IPS DF 6.9 (cell line): ENCODE measurements at places on chromosomes 3 and 15.

GRCh38 chr3:120796976-120797375 lies 54.4 kb downstream of the GTF2E1 start:
- no peak for DNase-seq

DNA sequence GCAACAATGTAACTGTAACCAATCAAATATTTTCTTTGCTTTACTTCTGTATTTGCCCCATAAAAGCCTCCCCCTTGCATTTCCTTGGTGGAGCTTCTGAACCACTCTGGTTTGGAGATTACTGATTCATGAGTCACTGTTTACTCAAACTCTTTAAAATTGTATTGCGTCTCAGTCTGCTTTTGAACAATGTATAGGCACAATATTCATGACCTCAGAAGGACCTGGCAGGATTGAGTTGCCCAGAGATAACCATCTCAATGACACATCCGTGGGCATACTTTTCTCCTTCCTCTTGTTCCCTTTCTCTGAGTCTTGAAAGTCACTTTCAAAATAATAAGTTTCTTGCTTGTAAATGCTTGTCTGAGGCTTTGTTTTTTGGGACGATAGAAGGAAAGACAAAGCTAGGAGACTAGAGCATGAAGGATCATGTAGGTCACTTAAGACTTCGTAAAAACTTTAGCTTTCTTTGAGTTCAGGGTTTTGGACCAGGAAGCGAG lies 57.1 kb upstream of the POU1F1 start:
- DNase-seq = no peak

DNA sequence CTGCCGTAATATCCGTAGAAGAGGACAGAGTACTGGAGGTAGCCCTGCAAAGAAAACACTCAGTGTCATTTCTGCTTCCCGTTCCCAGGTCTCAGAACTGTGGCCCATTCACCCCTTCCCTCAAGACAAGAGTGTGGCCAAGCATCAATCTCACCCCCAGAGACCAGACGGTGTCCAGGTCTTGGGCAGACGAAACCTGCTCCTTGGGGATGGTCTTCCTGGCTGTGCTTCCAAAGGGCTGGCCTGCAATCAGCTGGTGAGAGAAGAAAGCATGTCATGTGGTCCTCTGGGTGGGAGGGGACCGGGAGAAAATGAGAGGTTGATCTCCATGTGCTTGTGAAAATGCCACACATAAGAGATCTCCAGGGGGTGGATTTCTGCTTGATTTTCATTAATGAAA lies 15.8 kb downstream of the TMC3 start:
- no peak for DNase-seq

GRCh38 chr3:100004931-100005330 lies 109.4 kb downstream of the FILIP1L start:
- DNase-seq = no peak

DNA sequence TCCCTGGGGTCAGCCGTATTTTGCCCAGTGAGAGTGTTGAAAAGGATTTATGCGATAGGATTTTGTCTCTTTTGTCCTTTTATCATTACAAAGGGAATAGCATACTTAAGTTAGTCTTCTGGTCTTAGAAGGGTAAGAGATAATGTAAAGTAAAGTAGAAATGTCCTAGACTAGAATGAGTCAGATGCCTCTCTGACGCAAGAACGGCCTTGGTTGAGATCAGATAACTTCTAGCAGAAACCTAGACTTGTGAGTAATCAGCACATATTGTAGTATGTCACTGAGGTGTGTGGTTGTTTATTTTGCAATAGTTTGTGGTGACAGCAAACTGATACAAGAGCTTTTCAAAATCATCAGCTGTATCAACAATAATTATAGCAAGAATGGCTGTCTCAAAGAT lies 866.1 kb downstream of the NSUN3 start:
- no peak for DNase-seq

DNA sequence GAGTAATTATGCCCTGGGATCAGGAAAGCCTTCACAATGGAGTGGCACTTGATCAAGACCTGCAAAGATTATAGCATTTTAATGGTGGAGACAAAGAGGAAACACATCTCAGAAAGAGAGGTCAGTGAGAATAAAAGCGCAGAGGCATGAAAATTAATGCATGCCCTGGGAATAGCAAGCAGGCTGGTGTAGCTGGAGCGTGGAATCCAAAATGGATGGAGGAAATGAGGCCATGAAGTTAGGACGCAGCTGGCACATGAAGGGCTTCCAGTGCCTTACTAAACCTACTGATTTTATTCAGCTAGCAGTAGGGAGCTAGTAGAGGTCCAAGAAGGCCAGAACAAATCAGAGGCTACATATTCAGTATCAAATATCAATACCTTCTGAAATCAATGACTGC lies 38.1 kb downstream of the TMEM212 start:
- no peak for DNase-seq

DNA sequence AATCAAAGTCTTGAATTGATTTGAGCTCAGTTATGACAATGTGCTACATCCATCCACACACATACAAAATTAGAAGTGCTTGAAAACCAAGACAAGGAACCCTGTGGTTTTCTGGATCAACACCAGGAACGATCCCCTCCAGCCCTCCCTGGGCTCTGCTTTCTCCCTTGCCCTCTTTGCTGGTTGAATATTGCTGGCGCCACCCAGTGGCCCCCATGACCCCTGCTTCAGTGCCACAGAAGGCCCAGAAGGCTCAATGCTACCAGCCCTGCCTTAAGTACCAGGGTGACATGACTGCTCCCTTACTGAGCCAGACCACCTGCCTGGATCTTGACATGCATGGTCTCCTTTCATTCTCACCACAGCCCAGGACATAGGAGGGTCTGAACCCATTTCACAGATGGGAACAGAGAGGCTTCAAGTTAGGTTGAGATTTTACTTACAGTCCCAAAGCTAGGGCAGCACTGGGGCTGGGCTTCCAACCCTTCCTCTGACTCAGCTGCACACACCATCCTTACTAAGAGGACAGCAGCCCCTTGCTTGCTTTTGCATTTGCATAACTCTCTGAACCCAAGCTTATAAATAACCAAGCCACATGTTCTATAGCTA lies 15.0 kb downstream of the IL12A start:
- DNase-seq = peak; percentile 50

GRCh38 chr3:63328365-63328764 lies 50.3 kb downstream of the SYNPR start:
- no peak for DNase-seq

DNA sequence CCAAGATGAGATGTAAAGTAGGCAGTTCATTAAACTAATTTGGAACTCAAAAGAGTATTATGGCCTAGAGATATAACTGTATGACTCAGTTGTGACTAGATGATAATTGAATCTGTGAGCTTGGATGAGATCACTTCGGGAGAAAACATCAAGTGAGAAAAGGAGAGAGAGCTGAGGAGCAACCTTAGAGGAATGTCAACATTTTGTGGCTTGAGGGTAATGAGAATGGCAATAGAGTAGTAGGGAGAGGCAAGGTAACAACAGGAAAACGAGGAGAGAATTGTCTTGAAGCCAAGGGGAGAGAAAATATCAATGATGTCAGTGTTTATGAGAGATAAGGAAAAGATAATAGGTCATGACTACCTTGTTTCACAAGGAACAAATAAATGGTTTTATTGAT lies 580.2 kb downstream of the NLGN1 start:
- DNase-seq = no peak

- no peak for DNase-seq
Measured at GRCh38 chr3:14037211-14037610, 87.5 kb downstream of the CHCHD4 start.

DNA sequence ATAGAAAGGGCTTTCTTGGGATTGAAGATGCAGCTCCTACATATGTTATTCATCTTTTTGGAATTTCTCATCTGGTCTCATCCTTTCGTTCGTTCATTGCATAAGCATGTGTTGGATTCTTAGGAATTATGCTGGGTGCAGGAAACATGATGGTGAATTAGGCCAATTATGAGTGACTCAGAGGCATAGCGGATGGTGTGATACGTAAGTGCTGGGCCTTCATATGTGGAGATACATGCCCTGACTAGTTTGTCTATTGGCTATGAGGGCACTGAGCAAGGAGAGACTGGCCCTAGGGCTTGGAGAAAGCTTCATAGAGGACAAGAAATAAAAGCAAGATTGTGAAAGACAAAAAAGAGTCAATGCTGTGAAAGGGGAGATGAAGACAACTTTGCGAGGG lies 235.1 kb downstream of the MYRIP start:
- no peak for DNase-seq

DNA sequence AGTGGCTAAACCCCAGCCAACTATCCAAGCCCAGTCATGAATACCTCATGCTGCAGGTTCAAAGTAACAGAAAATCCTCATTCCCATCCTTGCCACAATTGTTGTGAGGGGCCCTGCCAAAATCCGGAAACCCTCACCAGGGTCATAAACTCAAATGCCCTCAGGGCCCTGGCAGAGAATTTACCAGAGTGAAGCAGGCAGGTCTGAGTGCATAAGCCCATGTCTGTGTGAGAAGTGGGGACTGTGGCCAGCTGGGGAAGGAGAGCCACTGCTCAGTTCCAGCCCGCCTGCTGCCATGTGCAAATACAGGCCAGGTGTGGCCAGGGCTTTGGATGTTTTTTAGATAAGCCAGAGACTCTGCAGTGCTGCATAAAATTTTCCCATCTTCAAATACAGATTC lies 7.0 kb downstream of the CEP152 start:
- DNase-seq = no peak

DNA sequence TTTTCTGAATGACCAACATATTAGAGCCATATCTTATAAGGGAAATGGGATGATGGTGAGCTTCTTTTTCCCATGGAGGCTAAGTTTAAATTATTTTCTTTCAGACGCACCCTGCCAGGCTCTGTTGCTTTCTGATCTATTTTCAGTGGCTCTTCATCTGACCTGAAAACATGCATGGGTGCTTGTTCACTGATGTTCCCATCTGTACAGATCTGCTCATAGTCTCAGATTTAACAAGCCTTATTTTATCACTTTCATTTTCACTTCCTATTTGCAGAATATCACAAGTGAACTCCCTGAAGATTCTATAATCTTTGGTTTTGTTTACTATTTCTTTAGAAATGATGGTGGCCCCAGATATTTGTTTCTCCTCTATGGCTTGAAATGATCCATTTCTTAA lies 31.1 kb upstream of the SUCLG2 start:
- DNase-seq = no peak
